ENCODE measurements at places on chromosomes 13 and 19. TPM values are rescaled to one million over a fixed set of nuclear protein-coding genes. Genes with fewer than 3 reads are reported as not detected.

The ARRDC2 gene
- 4.3 TPM for polyA plus RNA-seq

The SLC7A10 gene
- polyA plus RNA-seq, result 7.7 TPM

The PTBP1 gene
- polyA plus RNA-seq, result 149 TPM

The ZNF835 gene
- polyA plus RNA-seq, result 3.9 TPM

The CLEC17A gene
- 0.12 TPM for polyA plus RNA-seq

The C19orf18 gene
- polyA plus RNA-seq, result 0.31 TPM

The CCDC124 gene
- 76.2 TPM for polyA plus RNA-seq

The KLK8 gene
- not detected for polyA plus RNA-seq

The PDE4C gene
- 1.5 TPM for polyA plus RNA-seq

The ZNF888 gene
- 3.4 TPM for polyA plus RNA-seq

The UNC13A gene
- 0.05 TPM for polyA plus RNA-seq

The TMEM150B gene
- 1.1 TPM for polyA plus RNA-seq

The SHFL gene
- 9.8 TPM for polyA plus RNA-seq

The IZUMO4 gene
- polyA plus RNA-seq, result 2.2 TPM

The DYRK1B gene
- polyA plus RNA-seq, result 59.5 TPM

GRCh38 chr19:31470229-31470939 lies 121.1 kb upstream of the TSHZ3 start:
- no peak for DNase-seq

DNA sequence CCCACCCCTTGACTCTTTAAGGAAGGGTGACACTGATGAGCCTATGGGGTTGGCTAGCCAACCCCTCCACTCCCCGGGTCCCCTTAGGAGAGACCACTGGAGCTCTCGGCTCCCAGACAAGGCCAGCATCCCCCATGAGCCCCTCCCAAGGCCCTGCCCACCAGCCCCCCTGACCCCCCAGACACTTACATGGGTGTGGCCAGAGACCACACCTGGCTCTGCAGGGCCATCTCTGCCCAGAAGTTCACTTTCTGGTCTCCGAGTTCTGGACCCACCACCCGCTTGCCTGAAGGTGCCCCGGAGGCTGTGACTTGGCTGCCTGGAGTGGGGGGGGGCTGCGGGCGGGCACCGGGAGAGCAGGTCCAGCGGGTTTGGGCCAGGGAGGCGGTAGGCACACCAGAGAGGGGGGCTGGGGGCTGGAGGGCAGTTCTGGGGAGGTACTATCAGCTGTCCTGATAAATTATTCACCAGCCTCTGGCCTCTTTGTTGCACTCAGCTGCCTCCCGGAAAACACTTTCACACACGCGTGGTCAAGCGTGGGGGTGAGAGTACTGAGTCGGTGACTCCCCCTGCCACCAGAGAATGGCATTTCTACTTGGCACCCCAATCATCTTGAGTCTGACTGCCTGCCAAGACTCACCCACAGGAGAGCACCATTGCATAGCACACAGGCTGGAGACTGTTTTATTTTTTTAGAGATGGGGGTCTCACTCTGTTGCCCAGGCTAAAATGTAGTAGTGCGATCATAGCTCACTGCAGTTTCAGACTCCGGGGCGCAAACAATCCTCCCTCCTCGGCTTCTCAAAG lies at the start of gene PALM3:
Gene PALM3 (minus strand): TSS at position 326 of the 807 bp plus-strand sequence. CDS start 96 bp downstream, at position 230.
- DNase-seq, result no peak

DNA sequence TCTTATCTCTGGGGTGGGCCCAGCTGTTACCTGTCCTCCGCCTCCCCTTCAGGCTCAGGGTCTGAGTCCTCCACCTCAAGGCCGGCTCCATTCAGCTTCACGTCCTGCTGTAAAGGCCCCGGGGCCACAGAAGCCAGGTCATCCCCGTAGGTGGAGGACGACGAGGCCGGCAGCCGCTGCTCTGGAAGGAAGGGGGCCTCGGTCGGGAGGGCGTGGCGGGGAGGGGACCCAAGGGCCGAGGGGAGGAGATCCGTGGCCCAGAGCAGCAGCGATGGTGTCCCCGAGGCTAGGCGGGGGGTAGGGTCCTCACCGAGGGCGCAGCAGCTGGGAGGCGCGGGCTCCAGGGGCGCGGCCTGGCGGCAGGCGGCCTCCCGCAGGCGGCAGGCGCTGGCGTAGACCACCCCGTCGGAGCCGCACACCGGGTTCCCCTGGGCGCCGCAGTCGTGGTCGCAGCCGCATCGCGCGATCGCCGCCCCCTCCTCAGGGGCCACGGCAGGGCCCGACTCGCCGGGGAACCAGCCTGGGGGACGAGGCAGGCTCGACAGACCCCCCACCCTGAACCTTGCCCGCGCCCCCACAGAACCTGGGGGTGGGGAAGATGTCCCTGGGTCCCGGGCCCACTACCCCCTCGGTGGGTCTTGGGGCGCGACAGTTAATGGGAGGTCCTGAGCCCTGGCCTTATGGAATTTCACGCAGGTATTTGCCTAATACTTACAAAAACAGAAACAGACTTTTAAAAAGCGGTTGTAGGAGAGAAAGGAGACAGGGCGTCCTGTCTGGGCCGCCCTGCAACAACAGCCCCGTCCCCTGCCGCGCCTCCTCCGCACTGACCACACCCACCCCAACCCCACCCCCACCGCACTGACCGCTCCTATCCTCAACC lies 7.6 kb downstream of the F2RL3 start:
- DNase-seq, result no peak

GRCh38 chr19:4060621-4061177 lies 6.0 kb downstream of the ZBTB7A start:
- no peak for DNase-seq

DNA sequence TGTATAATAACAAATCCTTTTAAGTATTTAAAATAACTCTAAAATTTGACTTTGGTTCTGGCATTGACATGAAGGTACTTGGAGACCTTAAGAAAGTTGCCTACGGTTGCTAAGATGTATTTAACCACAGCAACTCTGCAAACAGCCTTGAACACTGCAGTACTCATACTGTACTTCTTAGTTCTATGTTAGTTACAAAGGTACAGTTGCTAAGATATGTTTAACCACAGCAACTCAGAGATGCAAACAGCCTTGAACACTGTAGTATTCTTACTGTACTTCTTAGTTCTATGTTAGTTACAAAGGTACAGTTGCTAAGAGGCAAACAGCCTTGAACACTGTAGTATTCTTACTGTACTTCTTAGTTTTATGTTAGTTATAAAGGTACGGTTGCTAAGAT lies 268.3 kb upstream of the MIR17HG start:
- DNase-seq, result no peak

- peak; percentile 73 for DNase-seq
Measured at GRCh38 chr19:4379383-4380253, 20.7 kb downstream of the SH3GL1 start.

- DNase-seq, result no peak
Measured at GRCh38 chr13:97226788-97227627, 4.9 kb downstream of the MBNL2 start.

- no peak for DNase-seq
Measured at GRCh38 chr19:6198896-6199239, 63.4 kb downstream of the ACSBG2 start.

- DNase-seq, result no peak
Measured at GRCh38 chr13:49315036-49315565, 67.4 kb downstream of the CDADC1 start.

- peak; percentile 44 for DNase-seq
Measured at GRCh38 chr13:99425485-99426341, 75.6 kb upstream of the TM9SF2 start.

DNA sequence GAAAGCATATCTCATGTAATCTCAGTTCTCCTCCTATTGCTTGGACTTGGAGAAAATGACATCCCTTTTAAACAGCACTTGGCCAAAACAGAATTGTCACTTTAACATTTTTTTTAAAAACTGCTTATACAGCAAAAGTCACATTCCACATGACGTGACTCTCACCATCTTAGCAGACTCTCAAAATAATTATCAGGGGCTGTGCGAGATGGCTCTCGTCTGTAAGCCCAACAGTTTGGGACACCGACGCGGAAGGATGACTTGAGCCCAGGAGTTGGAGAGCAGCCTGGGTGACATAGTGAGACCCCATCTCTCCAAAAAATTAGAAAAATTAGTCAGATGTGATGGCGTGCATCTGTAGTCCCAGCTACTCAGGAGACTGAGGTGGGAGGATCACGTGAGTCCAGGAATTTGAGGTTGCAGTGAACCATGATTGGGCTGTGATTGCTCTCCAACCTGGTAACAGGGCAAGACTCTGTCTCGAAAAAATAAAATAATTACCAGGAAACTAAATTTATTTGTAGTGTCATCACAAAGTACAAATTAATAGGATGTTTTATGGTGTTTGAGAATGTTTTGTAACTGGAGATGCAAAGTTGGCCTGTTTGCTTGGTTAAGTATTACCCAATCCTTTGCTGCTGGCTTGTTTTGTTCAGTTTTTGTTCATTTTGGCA lies 8.8 kb downstream of the SAFB start:
- DNase-seq, result no peak

GRCh38 chr13:33275916-33276315 lies 9.6 kb downstream of the STARD13 start:
- DNase-seq, result peak; percentile 65
